ENCODE measurements at places on chromosomes 11 and 22.

GRCh38 chr11:117770061-117770460 lies 27.0 kb downstream of the DSCAML1 start:
- DNase-seq = no peak

DNA sequence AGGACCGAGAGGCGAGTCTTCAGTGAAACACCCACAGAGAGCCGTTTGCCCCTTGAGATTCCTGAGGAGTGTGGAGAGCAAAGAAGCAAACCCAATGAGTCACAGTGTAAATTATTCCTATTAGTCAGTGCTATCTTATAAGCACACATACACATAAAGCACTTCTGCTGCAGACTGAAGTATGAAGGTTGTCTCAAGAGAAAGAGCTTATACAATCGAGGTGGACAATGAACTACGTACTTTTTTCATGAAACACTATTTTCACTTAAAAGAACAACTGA lies 37.3 kb downstream of the GALNT18 start:
- peak; percentile 85 for DNase-seq

DNA sequence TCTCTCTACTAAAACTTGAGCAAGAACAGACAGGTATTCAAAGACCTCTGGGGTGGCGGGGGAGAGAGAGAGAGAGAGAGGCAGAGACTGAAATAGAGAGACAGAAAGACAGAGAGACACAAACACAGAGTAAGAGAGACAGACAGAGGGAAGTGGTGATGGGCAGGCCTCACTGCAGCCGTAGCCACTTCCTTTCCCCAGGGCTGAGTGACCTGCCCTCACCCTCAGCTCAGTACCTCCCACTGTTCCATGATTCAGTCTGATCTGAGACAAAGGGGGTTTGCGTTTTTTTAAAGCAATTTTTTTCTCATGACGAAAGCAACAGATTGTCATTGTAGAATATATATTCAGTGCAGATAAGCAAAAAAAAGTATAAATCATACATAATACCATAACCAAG lies 607.9 kb upstream of the B3GAT1 start:
- no peak for DNase-seq

- DNase-seq = no peak
Measured at GRCh38 chr11:95520369-95521132, 269.0 kb downstream of the FAM76B start.

GRCh38 chr11:96259134-96259830 lies 83.7 kb downstream of the MAML2 start:
- DNase-seq = peak; percentile 73

DNA sequence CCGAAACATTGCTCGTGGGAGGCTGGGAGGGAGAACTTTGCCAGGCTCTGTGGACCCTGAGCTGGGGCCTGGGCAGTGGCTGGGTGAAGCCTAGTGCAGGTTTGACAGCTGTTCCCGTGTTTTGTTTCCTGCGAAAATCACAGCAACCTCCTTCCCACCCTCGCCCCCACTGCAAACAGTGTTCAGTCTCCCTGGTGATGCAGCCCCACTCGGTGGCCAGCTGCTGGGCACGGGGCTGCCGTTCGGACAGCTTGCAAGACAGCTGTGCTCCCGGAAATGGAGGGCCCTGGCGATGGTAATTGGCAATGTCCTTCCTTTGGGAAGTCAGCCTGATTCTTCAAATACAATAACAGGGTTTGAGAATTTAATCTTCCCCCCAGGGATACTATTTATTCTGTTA lies 10.4 kb upstream of the GAL start:
- no peak for DNase-seq

GRCh38 chr22:36334821-36335603 lies 52.8 kb downstream of the MYH9 start:
- DNase-seq = peak; percentile 77

DNA sequence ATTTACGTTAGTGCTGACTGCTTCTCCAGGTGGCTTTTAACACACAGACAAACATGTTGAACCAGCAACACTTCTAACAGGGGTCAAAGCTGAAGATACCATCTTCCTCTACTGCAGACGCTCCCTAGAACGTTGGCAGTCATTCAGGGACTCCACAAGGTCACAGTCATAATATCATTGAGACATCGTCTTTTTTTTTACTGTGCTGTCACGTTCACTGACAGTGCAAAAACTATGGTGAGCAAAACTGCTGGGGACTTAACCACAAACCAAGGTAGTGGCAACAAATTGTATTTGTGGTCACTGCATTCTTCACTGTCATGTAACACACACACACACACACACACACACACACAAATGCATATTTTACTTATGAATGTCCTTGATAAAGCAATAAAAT lies 244.9 kb downstream of the CASP12 start:
- DNase-seq = peak; percentile 50

DNA sequence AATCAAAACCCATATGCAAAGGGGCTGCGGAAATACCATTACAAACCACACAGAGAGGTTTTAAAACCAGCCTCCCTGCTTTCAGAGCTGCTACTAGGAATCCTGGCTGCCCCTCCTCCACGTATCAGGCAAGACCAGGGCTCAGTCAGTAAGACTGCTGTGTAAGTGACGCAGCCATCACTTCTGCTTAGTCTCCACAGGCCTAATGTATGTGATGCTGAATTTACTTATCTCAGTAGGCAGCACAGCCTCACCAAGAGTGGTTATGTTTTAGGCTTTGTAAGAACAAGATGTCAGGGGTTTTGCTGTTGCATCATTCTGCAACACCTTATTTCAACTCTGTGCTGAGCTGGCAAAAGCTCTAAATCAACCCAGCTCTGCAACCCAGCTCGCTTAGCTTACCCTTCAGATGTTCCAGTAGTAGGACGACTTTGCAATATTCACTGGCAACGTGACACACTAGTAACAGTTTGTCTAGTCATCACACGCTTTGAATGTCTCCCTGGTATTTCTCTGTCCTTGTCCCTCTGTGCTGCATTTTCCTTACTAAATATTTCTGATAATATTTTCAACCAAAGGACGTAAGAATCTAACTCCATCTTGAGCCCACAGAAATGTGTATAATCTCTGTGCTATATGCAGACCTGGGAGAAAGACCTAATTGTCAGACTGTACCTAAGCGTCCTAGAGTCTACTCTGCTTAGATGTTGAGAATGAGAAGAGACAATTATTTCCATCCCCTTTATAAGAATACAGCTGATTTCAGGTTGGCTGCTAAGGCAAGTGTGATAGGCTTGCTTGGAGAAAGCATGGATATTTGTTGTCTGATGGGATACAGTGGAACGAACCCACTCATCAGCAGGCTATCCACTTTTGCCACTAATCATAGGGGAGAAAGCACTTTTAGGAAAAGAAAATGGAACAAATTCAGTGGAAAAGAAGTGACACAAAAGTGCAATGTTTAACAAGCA lies 72.2 kb downstream of the LARGE2 start:
- DNase-seq = peak; percentile 59

DNA sequence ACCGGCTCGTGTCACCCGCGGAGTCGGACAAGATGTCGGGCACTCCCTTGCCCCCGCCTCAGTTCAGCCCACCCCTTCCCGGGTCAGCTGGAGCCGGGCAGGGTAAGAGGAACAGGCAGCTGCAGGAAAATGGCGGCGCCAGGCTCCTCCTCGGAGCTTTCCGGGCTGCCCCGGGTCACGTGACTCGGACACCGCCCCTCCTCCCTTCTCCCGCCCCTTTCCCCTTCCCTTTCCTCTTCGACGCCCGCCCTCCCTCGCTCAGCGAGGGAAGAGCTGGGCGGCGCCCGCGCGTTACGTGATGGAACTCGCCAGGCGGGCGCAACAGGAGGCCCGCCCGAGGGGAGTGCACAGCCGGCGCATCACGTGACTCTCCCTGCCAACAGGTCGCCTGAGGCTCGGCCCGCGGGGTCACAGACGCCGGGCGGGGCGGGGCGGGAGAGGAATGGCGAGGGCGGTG lies at the start of gene PICALM:
PICALM (minus strand) TSS at position 134 of the 457 bp plus-strand sequence. CDS start 304 bp downstream, outside the sequence.
- DNase-seq = peak; percentile 99

GRCh38 chr11:129280027-129280811 lies 88.1 kb upstream of the ARHGAP32 start:
- no peak for DNase-seq

GRCh38 chr11:69211540-69211919 lies 55.8 kb downstream of the SMIM38 start:
- no peak for DNase-seq

DNA sequence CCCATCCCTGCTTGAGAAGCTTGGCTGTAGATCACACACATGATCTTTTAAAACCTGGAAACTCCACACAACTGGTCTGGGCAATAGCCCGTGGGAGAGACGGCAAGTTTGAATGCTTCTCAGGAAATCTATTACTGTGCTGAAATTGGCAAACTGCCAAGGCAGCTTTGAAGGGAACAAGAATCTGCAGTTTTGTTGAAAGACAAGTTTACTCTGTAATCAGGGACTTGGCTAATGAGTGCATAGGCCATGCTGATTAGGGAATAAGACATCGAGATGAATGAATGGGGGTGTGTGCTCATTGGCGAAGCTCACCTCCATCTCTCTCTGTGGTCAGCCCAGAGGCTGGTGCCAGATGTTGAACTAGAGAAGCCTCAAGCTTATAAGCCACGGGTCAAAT lies 218.8 kb downstream of the HIPK3 start:
- peak; percentile 82 for DNase-seq

- DNase-seq = peak; percentile 79
Measured at GRCh38 chr11:45089251-45089650, 57.2 kb upstream of the PRDM11 start.

DNA sequence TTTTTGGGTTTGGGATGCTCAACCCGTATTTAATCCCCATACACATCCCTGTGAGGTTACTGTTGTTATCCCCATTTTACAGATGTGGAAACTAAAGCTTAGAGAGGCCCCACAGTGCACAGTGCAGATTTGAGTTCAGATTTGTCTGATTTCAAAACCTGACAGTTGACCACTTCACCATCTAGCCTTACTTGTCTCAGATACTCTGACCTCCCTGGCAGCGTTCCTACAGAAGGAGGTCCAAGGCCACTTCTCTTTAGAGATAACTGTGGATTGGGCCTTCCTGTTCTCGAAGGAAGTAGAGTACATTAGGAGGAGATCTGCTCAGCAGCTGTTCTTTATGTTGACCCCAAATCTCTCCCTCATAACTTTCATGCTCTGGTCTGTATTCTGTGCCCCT lies 46.7 kb upstream of the CTTN start:
- no peak for DNase-seq

GRCh38 chr11:111081021-111081511 lies 164.5 kb upstream of the POU2AF2 start:
- no peak for DNase-seq

DNA sequence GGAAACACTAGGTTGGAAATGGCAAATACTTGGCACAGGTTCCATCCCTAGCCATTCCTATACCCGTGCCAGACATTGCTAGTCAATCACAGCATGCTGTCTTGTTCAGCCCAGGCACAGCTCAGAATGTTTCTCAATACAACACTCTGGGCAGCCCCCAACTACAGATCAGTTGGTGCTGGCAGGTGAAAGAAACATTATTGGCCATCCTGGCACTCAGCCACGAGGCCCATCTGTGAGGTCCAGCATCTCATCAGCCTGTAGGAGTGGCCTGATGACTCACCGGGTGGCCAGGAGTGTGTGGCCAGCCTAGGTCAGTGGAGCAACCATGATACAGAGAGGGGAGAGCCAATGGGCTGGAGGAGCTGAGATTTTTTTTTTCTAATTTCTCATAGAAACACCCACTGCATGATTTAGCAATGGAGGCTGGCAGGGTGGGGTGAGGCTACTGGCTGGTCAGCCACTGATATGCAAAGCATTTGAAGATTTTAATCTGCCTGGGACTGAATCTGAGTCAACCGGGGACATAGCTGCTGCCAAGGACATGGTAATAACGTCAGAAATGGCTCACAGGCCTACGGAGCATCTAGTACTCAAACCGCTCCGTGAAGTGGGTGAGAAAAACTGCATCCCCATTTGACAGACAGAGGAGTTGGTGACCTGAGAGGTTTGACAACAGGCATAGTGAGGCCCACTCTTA lies 5.4 kb downstream of the MYO18B start:
- peak; percentile 99 for DNase-seq

GRCh38 chr11:95556342-95557163 lies 233.0 kb downstream of the FAM76B start:
- DNase-seq = peak; percentile 23

DNA sequence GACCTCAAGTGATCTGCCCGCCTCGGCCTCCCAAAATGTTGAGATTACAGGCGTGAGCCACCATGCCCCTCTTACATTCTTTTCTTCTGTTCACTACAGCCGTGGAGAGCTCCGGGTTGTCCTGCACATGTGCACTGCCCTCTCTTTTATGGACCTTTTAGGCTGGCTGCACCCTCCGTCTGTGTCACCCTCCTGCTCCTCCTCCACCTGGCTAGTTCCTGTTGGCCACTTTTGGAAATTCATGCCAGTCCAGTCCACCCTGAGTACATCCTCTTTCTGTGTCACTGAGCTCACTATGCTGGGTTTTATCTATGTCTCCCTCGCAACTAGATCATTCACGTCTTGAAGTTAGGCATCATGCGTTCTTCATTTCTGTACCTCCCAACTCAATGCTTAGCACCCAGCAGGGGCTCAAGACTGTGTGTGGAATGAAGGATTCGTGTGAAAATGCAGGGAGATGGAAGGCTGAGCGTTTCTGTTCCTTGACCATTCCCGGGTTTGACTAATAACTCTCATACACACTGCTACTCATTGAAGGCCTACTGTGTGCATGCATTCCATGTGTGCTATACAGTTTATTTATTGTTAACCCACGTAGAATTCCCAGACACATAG lies 60.6 kb downstream of the PTPRJ start:
- DNase-seq = no peak

DNA sequence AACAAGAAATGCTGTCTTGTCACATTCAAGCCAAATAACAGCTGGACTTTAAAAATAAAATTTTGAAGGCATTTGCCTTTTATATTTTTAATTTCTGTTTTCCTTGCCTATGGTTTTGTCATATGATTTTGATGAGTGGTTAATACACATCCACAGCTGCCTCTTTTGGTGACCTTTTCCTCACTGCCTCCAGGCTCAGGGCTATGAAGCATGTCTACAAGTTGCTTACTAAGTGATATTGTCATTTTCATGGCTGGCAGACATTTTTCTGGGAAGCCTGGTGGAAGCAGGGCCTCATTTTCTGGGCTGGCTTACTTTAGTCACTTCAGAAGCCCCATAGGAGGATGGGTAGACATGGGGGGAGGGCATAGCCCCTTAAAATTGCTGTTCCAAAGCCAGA lies 344.9 kb downstream of the SOX6 start:
- no peak for DNase-seq

GRCh38 chr11:2298795-2299761 lies 2.6 kb downstream of the C11orf21 start:
- no peak for DNase-seq

- no peak for DNase-seq
Measured at GRCh38 chr11:131002145-131002544, 85.9 kb upstream of the SNX19 start.

All from iris pigment epithelial cell (primary cell).